ENCODE measurements at places on chromosomes 11 and 22. TPM values are rescaled to one million over a fixed set of nuclear protein-coding genes. Genes with fewer than 3 reads are reported as not detected.

The GAB4 gene
- total RNA-seq, result not detected

The CNTN5 gene
- total RNA-seq, result not detected

The NXPE1 gene
- not detected for total RNA-seq

The DUSP8 gene
- total RNA-seq, result 0.13 TPM

The RCE1 gene
- total RNA-seq, result 23.1 TPM

The SHANK3 gene
- total RNA-seq, result not detected

The DEUP1 gene
- not detected for total RNA-seq

The TRIM48 gene
- not detected for total RNA-seq

The RFPL2 gene
- not detected for total RNA-seq

The KRTAP5-1 gene
- not detected for total RNA-seq

The TECTA gene
- 0.21 TPM for total RNA-seq

The OR52M1 gene
- not detected for total RNA-seq

The NXPE4 gene
- total RNA-seq, result not detected

The RASSF10 gene
- total RNA-seq, result not detected

The KCNJ1 gene
- not detected for total RNA-seq

The APOBEC3B gene
- total RNA-seq, result 12.1 TPM

The TEX54 gene
- not detected for total RNA-seq

The BDNF gene
- total RNA-seq, result not detected

The PLAAT3 gene
- 10.4 TPM for total RNA-seq

The SMC1B gene
- total RNA-seq, result 1.6 TPM

The KBTBD4 gene
- 17.7 TPM for total RNA-seq

The C1QTNF5 gene
- total RNA-seq, result not detected

The PTPN5 gene
- total RNA-seq, result not detected

The OR4C3 gene
- not detected for total RNA-seq

The POU2F3 gene
- total RNA-seq, result not detected

The TRIM64C gene
- total RNA-seq, result not detected

The KCNQ1OT1 gene
- total RNA-seq, result 0.24 TPM

The FKBP2 gene
- 33.0 TPM for total RNA-seq
